Stimulated activated CD4-positive, alpha-beta T cell treated with anti-CD3 and anti-CD28 coated beads, TNF-alpha, amount 100 ng/mL, for 24 hours (primary cell): ENCODE measurements at places on chromosomes 2 and 18.
A peak's percentile ranks its signal among the peaks of the same experiment; 100 is the strongest.

- DNase-seq = no peak
These were observed 95.9 kb downstream of the CRIM1 start for GRCh38 chr2:36451512-36451911.

DNA sequence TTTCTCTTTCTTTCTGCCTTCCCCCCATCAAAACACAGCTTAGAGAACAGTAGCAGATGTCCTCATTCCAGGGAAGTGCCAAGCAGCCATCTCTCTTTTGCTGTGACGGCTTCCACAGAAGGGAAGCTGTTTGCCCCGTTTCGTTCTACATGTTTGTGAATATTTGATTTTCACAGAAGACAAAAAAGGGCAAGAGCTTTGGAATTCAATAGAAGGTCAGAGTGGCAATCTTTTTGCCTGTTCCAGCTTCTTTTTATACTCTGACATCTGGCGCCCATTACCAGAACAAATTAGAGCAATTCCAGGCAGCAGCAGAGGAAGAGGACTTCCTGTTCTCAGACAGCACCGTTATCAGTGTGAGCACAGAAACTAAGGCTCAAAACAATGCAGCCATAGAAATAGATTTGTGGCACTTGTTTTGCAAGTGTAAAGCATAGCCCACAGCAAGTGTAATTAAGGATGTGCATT is 79.0 kb upstream of the CDH19 start:
- DNase-seq = no peak

DNA sequence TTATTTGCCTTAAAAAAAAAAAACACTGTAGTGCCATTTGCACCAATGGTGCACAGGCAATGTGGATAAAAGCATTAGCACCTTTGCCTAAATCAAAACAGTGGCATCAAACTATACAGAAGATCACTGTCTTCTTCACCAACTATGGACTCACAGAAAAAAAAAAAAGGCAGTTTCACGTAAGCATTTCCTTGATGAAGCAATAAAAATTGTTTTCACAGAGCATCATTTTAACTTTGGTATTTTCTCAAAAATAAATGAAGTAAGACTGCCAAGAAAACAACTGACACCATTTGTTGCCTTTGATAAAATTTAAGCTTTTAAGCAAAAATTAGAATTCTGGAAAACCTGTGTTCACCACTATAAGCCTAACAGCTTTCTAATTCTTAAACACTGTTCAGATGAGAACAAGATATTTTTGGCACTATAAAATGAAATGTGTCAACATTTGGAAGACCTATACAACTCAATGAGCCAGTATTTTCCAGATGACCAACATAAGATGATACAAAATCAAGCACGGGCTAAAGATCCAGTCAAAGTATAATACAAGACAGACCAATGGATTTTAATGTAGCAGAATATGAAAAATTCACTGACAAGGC is 21.1 kb downstream of the METTL8 start:
- DNase-seq = no peak

GRCh38 chr2:235049719-235050118 is 97.9 kb downstream of the SH3BP4 start:
- no peak for DNase-seq

DNA sequence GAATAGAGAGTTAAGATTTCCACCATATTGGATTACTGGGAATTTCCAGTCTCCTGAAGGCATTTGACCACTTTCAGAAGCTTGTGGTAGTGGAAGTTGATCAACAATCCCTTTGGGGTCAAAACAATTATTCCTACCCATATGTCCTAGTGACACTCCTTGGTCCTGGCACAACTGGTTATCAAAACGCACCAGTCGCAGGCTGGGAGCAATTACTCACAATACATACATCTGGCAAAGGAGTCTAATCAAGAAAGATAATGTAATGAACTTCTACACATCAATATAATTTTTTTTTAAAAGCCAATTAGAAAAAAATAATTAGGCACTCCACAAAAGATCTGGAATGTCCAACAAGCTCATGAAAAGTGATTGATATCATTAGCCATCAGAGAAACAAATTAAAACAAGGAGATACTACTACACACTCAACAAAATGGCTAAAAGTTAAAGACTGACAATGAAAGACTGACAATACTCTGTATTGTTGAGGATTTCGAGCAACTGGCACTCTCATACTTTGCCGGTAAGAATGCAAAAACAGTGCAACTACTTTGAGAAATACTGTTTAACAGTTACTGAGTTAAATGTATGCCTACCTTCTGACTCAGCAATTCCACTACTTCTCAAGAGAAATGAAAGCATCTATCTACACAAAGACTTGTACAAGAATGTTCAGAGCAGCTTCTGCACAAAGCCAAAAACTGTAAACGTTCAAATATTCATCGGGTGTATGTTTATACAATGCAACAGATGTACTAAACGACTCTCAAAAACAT is 2.0 kb downstream of the INO80C start:
- no peak for DNase-seq

DNA sequence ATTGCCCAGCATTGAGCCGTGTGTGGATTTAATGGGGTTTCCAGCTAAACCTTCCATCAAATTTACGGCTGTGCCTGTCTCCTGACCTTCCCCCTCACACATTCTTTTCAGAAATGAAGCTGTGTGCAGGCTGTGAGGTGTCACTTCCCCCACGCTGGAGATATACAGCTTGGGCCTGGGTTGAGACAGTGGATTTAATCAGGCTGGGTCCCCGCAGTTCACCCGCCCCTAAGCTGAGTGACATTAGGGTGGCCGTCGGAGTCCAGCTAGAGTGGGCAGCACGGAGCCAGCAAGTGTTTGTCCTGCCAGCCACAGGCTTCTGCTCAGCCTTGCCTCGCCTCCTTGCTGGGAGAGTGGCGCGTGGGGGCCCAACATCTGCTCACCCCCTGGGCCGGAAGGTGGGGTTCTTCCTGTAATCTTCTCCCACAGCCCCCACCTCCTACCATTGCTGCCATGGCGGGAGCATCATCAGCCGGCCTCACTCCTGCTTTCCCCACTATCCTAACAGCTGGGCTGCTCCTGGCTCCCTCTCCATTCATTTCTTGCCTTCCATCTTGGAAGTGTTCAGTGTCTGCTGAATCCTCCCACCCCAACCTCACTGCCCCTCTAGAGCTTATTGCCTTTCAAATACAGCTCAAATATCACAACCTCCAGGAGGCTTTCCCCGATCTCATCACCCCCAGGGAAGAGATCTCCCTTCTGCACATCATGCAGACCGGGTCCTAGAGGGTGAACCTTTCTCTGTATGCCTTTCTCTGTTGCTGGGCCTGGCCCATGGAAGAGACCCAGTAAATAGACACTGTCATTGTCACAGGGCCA is 149.0 kb downstream of the GLI2 start:
- DNase-seq = no peak

GRCh38 chr2:172562298-172562697 is 6.4 kb downstream of the PDK1 start:
- no peak for DNase-seq

DNA sequence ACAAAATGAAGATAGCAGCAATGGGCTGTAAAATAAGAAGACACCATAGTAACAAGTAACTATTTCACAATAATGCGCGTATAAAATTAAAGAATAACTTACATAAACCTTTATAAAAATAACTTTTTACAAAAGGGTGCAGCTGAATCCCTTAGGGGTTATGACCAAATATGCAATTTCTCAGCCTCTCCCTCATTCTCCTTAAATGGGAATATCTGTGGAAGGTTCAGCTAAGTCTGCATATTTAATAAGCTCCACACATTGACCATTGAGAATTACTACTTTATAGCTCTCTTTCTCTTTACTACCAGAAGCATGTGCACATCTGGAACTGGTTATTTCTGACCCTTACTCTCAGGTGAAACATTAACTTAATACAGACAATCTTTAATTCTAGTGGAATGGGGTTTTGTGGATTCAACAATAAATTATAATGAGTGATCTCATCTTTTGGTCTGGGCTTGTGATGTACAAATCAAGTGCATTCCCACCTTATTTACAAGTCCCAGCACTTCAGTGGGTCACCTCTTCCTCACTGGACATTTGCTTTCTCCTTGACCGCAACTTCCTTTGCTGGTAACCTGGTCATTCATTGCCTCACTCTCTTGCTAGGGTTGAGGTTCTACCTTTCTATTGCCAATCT is 15.7 kb downstream of the ARHGAP15 start:
- DNase-seq = no peak

GRCh38 chr2:120399889-120400240 is 53.9 kb downstream of the INHBB start:
- DNase-seq = no peak

GRCh38 chr2:206442833-206443734 is at the start of gene ADAM23:
ADAM23 (plus strand) TSS chr2:206443532; CDS start chr2:206443867, 335 bp downstream.
- peak; percentile 46 for DNase-seq

- no peak for DNase-seq
These were observed 40.7 kb downstream of the CTDP1 start for GRCh38 chr18:79720359-79720733.

DNA sequence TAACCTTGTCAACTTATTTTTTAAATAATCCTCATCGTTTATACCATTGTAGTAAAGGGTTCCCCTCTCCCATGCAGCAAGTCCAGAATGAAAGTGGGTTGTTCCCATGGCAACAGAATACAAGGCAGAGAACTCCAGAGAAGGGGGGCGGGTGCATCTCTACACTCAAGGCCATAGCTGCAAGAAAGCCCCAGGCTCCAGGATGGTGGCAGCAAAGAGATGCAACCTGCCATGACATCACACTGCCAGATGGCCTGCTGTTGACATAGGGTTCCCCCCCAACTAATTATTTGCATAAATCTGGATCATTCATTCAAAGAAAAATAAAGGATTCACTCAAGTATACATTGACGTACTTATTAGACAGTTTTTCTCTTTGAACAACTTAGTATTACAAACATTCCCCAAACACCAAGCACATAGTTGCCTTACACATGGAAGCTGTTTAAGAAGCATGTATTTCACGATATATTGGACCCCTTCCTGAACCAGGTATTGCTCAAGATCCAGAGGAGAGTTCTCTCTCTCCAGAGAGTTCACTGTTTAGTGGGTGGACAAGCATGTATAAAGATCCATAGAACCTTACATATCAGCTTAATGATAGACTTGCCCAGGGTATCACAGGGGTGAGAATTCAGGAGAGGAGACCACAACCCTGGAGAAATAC is 87.4 kb upstream of the KLF7 start:
- DNase-seq = no peak

DNA sequence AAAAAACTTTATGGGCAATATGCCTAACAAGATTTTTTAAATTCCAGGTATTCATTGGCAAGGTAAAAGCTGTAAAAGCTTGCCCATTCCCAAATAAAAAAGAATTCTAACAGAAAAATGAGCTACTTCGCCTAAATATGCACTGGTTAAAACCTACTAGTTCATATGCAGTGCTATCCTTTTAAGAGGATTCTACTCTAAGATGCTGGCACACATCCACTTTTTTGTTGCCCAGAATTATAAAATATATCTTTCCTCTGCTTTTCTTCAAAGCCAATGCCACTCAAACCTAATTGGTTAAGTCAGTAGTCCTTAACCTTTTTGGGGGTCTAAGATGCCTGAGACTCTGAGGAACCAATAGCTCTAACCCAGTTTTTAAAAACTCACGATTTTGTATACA is 3.2 kb downstream of the XPO1 start:
- DNase-seq = no peak

- no peak for DNase-seq
These were observed 73.9 kb upstream of the SOX11 start for GRCh38 chr2:5618271-5618670.

- DNase-seq = no peak
These were observed 23.4 kb upstream of the RPL31 start for GRCh38 chr2:100978582-100979191.

- DNase-seq = no peak
These were observed 22.5 kb downstream of the PASK start for GRCh38 chr2:241126771-241127202.

- no peak for DNase-seq
These were observed 1074.4 kb upstream of the GYPC start for GRCh38 chr2:125581557-125581956.

- no peak for DNase-seq
These were observed 148.8 kb upstream of the PGAP1 start for GRCh38 chr2:197075281-197075680.

DNA sequence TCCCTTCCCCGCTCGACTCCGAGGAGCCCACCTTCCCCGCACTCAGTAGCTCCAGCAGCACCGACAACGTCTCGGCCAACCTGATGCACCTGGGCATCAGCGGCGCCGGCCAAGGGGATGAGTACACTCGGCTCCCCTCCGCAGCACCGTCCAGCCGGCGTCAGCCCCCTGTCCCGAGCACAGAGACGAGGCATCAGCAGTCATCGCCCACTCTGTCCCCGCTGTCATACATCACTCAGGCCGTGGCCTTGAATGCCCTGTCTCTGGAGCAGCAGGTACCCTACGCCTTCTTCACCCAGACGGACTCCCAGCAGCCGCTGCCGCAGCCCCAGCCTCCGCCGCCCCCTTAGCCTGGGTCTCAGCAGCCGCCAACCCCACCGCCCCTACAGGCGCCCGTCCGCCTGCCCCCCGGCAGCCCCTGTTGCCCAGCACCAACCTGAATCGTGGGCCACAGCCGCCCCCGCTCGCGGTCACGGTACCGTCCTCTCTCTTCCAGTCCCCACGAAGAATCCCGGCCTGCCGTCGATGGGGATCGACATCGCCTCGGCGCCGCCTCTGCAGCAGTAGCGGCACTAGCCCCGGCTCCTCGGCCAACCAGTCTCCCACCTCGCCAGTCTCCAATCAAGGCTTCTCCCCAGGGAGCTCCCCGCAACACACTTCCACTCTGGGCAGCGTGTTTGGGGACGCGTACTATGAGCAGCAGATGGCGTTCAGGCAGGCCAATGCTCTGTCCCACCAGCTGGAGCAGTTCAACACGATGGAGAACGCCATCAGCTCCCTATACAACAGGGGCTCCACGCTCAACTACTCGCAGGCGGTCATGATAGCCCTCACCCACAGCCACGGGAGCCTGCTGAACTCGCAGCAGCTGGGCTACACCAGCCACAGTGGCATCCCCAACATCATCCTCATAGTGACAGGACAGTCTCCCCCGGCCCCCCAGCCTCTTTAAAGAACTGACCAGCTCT is 1195.9 kb upstream of the CHAC2 start:
- no peak for DNase-seq

DNA sequence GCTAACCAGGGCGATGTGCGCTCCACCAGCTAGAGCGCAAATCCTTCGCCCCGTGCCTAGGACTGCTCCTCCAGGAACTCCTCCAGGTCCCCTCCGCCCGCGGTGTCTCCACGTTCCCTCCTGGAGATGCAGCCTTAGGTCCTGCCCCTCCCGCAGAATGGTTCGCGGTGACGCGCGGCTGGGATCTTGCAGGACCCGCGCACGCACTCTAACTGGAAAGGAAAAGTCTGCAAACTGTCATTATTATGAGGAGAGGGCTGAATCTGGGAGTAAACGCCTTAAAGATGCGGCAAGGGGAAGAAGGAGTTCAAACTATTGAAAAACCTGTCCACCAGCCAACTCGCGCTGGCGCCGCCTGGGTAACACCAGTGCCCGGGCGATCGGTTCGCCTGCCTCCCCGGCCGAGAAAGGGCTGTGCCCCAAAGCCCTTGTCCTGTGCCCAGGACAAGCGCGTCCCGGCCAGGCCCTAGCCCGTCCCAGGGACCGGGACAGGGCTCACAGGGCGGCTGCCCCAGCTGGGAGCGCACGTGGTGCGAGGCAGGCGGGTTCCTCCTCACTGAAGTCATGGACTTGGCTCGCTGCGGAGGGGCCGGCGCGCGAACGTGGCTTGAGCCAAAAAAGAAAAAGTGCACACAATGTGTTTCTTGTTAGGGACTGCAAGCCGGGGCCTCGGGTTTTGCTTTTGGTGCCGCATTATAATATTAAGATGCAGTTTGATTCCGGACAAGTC is 5.5 kb upstream of the ID2 start:
- no peak for DNase-seq

GRCh38 chr2:110838657-110839384 is 106.4 kb downstream of the ACOXL start:
- no peak for DNase-seq
